Foreskin keratinocyte (primary cell): ENCODE measurements at places on chromosomes 1 and 21. TPM values are rescaled to one million over a fixed set of nuclear protein-coding genes. Genes with fewer than 3 reads are reported as not detected.

DNA sequence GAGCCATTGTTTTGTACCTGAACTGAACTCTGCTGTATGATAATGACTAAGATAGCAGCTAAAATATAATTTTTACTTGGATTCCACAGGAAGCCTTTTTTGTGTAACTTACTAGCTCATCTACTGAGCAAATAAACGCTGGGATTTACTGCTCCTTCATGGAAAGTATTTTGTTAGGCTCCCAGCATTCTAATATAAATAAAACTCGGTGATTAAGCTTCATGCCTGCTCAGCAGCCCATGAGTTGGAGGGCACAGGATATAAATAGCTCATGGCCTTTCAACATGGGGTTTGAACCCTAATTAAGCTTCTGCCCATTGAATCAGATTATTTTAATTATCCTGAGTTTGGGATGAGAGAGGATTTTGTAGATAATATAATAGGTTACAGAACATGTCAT lies 180.0 kb downstream of the PCP4 start:
- no peak for DNase-seq

GRCh38 chr1:181152892-181153633 lies 64.6 kb downstream of the IER5 start:
- no peak for DNase-seq

AKIRIN1 gene
- total RNA-seq: 52.4 and 55.7 TPM in 2 replicates

- DNase-seq: peak; percentile 43
Measured at GRCh38 chr1:180533266-180533987, 25.3 kb upstream of the OVAAL start.

FAM151A gene
- not detected in 2 replicates for total RNA-seq

DNA sequence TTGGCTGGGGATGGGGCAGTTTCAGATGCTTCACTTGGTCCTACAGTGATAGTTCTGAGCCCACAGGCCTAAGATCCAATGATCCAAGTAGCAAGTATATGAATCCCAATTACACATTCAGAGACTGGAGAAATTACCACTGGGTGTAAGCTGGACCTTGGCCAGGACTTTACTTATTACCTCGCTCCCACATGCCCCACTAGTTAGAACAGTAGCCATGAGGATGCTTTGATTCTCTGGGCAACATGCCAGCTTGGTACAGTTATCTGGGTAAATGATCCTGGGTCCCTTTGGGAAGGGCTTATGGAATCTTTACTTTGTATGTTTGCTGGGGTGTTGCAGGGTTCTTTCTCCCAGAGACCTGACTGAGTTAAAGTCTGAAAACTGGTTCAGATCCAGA lies 5.0 kb upstream of the FCAMR start:
- no peak for DNase-seq

DNA sequence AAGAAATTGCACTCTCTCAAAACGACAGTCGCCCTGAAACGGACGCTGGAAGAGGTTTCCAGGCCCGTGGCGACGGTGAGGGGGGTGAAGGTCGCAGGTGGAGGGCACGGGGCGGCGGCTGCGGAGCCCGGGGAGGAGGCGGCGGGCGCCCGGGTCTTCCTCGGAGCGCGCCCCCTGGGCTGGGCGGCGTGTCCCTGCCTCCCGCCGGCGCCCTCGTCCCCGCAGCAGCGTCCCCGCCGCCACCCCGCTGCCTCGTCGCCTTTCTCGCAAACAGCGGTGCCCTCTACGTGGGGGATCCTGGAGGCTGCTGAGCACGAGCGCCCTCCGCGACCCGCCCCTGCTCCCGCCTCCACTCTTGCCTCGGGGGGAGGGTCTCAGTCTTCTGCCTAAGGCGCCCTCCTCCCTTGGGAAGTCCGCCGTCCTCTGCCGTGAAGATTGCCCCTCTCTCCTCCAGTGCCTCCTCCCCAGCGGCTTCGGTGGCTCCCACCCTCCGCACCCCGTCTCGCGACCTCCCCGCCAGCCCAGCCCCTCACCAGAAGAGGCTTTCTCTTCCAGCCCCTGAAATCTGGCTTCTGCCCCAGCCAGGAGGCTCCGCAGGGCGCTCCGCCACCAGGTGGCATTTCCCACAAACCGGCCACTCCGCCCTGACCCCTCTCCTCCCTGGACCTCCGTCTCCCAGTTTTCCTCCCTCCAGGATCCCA lies 227.4 kb downstream of the SDCCAG8 start:
- no peak for DNase-seq

GRCh38 chr1:65449214-65449823 lies 28.9 kb downstream of the LEPR start:
- DNase-seq: no peak

GRCh38 chr1:50308878-50309277 lies 114.4 kb downstream of the DMRTA2 start:
- DNase-seq: no peak

DNA sequence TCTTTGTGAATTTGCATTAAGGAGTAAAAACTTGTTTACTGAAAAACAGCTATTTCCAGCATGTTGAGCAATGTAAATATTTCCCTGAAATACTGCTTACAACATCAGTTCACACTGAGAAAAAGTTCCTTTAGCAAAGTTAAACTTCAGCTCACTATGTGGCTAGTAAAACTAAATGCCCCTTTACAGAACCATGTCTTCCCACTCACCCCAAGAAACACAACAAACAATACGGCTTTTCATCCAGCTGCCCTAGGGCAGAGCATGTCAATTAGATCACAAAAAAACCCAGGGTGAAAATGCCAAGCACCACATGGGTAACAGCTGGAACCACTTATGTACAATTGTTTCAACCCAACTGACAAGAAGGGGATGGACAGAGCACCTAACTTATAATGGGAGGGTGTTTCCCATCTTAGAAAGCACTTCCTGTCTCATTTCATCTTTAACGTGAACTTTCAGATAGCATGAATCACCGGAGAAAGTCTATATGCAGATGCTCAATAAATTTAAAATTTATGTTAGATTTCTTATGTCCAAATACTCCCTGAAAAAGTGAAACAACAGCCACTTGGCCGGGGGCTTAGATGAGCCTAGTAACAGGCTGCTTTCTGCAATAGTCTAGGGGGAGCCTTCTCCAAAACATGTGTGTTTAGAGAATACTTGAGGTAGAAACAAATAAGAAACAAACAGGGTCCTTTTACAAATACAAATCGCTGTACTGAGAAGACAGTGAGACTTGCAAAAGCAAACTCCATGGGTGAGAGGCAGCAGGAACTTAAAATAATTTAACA lies 6.6 kb downstream of the NID1 start:
- no peak for DNase-seq

- DNase-seq: no peak
Measured at GRCh38 chr1:100250264-100250663, 630 bp upstream of the DBT start.

NEXN gene
- 3.2 and 5.3 TPM in 2 replicates for total RNA-seq

DNA sequence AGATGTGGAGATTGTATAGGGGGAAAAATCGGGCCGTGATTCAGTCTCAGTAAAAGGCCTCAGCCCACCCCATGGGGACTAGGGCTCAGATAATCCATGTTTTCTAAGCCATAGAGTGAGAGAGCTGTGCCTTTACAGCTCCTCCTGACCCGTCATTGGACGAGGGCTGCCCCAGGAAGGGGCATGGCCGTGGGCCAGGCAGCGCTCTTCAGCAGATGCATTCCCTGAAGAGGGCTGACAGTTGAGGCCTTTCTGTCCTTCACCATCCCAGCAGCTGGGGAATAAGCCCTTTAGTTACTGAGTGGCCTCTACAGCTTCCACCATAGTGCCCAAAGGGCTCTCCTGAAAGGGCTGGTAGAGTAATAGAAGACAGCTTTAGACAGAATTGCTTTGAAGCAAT lies 57.2 kb downstream of the ST3GAL3 start:
- DNase-seq: no peak

GRCh38 chr1:182446033-182446669 lies 3.8 kb upstream of the RGSL1 start:
- no peak for DNase-seq

CHRM3 gene
- not detected in 2 replicates for total RNA-seq

COL6A1 gene
- total RNA-seq: 2.2 and 3.2 TPM in 2 replicates

- DNase-seq: peak; percentile 93
Measured at GRCh38 chr1:11736746-11737639, 1.1 kb downstream of the AGTRAP start.

DNA sequence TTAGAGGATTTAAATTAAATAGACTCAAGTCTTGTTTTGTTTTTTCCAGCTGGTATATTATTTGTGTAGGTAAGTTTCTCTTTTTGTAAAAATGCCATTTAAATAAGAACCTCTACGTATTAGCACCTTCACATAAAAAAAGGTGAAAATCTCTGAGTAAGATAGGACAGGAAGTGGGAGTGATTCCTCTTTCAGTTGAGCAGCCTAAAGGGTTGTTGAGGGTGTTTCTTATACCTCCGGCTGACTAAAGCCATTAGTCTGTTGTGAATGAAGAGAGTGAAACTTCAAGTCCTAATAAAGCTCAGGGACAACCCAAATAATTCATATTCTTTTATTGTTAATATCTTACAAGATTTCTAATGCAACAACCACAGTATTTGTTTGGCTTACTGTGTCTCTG lies 188.7 kb downstream of the CHRM3 start:
- DNase-seq: no peak

CDC14A gene
- total RNA-seq: 2.6 and 3.1 TPM in 2 replicates

DNA sequence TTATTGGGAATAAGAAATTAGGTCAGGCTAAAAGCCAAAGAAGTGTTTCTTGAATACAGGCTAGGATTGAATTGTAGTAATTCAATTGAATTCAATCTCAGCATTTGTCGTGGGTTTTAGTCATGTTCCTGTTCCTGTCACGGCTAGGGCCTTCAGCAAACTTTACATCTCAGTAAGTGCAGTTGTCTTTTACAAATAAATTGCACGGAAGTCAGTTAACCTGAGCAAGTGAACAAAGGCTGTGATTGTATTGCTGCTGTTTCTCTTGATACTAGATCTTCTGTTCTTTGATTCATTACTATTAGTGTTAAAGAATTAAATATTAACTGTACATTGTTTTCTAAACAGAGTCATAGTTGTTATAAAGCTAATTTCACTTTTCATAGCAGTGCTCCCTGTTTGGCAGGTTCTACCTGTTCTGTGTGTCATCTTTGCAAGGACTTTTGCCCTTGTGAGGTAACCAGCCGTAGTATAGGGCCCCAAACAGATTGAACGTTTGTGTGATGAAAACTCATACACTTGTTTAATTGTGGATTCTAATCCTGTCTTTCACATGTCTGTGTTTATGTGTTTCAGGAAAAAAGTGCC lies 164.4 kb downstream of the EDEM3 start:
- peak; percentile 63 for DNase-seq

REN gene
- not detected in 2 replicates for total RNA-seq

- DNase-seq: no peak
Measured at GRCh38 chr1:35726450-35727433, 8.1 kb upstream of the C1orf216 start.

RPS6KA1 gene
- total RNA-seq: 86.4 and 91.6 TPM in 2 replicates
